ENCODE measurements at places on chromosomes 11 and 22.
A peak's percentile ranks its signal among the peaks of the same experiment; 100 is the strongest.

GRCh38 chr11:11866203-11866602, 24.4 kb downstream of the USP47 start:
- no peak overlapping the region for H3K27ac ChIP-seq
- no peaks in the 10 kb centered on the region for H3K36me3 ChIP-seq
- H3K4me1 ChIP-seq, result no peaks in the 10 kb centered on the region
- no peak overlapping the region for H3K4me3 ChIP-seq
- no peak for DNase-seq

- peak; percentile 29 for DNase-seq
- H3K27me3 ChIP-seq, result no peaks in the 10 kb centered on the region
- no peak overlapping the region for H3K27ac ChIP-seq
- H3K36me3 ChIP-seq, result no peaks in the 10 kb centered on the region
Measured at GRCh38 chr11:78083021-78083420, 3.4 kb upstream of the NDUFC2 start.

GRCh38 chr11:2750101-2750681, 50.4 kb upstream of the KCNQ1OT1 start:
- H3K27me3 ChIP-seq, result no peaks in the 10 kb centered on the region
- no peak for DNase-seq
- H3K4me3 ChIP-seq, result no peak overlapping the region
- H3K36me3 ChIP-seq, result no peaks in the 10 kb centered on the region
- H3K4me1 ChIP-seq, result no peaks in the 10 kb centered on the region

DNA sequence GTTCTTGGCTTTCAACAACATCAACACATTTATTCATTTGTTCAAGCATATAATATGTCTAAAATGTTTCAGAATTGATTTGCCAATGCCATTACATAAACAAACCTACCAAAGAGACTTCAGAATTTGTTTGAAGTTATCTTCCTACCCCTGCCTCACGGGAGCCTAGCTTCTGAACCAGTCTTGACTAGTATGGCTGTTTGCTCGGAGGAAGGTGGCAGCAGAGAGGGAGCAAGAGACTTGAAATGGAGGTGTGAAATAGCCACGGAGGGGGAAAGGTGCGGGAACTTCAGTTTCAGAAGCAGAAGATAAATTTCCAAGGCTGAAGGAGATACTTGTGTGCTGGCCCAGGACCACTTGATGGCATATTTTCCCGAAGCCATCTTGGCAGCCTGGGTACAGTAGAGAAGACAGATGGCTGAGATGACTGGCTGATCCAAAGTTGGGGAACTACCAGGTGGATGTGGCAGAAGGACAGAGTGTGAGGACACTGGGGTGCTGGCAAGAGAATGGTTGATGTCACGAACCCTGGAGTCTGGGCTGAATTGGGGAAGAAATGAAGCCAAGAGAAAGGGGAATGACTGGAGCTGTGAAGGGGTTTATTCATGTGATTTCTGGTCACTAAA, 14.0 kb upstream of the MTCH2 start:
- no peak overlapping the region for H3K27ac ChIP-seq
- no peaks in the 10 kb centered on the region for H3K36me3 ChIP-seq

GRCh38 chr11:72965672-72966071, 151.5 kb downstream of the ATG16L2 start:
- no peak overlapping the region for H3K4me3 ChIP-seq
- peaks cover 7% of the 10 kb centered on the region for H3K4me1 ChIP-seq
- no peaks in the 10 kb centered on the region for H3K27me3 ChIP-seq
- H3K27ac ChIP-seq, result no peak overlapping the region

DNA sequence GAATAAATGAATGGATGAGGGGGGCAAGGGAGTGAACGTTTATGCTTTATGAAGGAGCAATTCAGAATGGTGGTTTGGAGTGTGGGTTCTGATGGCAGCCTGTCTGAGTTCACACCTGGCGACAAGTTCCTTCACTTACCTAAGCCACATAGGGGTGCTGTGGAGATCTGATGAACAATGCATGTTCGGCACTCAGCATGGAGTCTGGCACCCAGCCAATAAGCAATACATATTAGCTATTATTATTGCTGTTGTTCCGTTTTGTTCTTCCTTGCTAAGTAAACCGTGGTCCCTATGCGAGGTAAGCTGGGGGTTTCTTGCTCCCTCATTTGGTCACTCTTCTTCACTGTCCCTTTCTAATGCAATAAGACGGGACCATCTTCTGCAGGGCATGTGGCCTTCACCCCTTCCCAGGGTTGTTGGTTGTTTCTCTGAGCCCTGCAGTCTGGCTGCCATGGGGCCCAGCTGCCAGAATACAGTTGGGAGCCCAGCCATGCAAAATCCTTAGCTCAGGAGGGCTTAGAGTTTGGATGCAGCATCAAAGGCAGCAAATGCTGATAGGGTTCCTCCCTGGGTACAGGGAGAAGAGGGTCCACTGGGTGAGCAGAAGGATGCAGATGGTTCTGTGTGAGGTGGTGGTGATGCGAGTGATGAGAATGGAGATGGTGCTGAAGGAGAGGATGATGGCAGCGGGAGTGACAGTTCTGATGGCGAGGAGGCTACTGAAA, 6.4 kb upstream of the PKNOX2 start:
- no peaks in the 10 kb centered on the region for H3K36me3 ChIP-seq
- no peak overlapping the region for H3K27ac ChIP-seq
- no peak overlapping the region for H3K4me3 ChIP-seq
- DNase-seq, result no peak

- H3K4me1 ChIP-seq, result peaks cover 7% of the 10 kb centered on the region
- H3K27me3 ChIP-seq, result peaks cover 10% of the 10 kb centered on the region
- H3K27ac ChIP-seq, result no peak overlapping the region
Measured at GRCh38 chr11:32830413-32830738, 649 bp downstream of the PRRG4 start.
